LHCN-M2 (cell line): ENCODE measurements at places on chromosomes 12 and 14.

GRCh38 chr14:41349289-41349910 lies 257.3 kb upstream of the LRFN5 start:
- no peak for DNase-seq

DNA sequence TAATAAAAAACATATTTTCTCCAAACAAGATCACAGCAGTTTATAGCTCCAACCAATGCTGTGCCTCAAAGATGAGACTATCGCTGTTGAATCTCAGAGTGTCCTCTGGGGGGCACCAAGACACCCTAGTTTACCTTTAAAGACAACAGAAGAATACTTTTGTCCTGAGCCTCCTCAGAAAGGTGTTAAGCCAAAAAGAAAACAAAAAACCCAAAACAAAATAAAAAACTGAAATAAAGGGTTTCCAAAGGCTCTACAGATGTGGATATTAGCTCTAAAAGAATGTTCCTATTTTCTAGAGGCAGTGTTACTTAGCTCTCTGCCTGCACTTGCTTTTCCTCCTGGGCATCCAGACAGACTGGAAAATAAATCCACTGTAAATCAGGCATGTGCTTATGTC lies 86.9 kb upstream of the TTC7B start:
- DNase-seq = peak; percentile 55

- DNase-seq = no peak
These were observed 841.1 kb downstream of the TMTC2 start for GRCh38 chr12:83527810-83528209.

- no peak for DNase-seq
These were observed 18.7 kb downstream of the ITGA7 start for GRCh38 chr12:55688716-55689655.

GRCh38 chr14:90387206-90387760 lies 9.5 kb upstream of the CALM1 start:
- DNase-seq = no peak
